Epithelial cell of prostate (primary cell): ENCODE measurements at places on chromosomes 4 and X.

DNA sequence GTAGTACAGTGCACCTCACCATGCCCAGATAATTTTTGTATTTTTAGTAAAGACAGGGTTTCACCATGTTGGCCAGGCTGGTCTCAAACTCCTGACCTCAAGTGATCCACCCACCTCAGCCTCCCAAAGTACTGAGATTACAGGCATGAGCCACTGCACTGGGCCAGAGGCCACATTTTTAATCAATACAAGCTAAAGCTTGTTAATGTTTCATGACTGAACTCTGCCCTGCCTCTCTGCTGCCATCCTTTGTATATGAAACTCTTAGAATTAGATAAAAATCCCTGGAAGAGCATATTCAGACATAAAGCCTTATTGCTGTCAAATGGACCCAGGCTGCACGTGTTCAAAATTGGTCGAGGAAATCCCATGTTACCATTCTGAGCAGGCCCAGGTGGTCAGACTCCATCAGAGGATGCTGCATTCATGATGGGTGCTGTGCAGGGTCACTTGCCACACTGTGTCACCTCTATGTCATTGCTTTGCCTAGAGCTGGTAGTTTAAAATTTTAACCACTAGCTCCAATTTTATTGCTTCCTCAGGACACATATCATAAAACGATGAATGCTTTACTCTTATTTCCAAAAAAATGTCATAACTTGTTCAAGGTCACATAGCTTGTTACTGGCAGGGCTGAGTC lies 45.2 kb downstream of the LNX1 start:
- no peak for DNase-seq

DNA sequence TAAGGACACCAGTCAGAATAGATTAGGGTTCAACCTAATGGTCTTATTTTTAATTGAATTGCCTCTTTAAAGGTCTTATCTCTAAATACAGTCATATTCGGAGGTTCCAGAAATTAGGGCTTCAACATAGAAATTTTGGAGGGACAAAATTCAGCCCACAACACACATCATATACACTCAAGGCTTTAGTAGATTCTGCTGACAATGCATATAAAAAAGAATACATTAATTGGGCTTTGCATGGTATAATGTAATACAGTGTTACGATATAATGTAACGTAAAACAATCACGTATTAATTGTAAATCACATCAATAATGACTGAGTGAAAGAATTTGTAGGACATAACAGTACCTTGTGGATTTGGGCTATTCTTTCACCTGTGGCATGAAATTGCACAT lies 787.8 kb downstream of the STIM2 start:
- no peak for DNase-seq

- DNase-seq, result no peak
These were observed 1.4 kb upstream of the C4orf50 start for GRCh38 chr4:6019316-6020263.

- no peak for DNase-seq
These were observed 28.2 kb upstream of the TCEAL4 start for GRCh38 chrX:103556963-103557612.

DNA sequence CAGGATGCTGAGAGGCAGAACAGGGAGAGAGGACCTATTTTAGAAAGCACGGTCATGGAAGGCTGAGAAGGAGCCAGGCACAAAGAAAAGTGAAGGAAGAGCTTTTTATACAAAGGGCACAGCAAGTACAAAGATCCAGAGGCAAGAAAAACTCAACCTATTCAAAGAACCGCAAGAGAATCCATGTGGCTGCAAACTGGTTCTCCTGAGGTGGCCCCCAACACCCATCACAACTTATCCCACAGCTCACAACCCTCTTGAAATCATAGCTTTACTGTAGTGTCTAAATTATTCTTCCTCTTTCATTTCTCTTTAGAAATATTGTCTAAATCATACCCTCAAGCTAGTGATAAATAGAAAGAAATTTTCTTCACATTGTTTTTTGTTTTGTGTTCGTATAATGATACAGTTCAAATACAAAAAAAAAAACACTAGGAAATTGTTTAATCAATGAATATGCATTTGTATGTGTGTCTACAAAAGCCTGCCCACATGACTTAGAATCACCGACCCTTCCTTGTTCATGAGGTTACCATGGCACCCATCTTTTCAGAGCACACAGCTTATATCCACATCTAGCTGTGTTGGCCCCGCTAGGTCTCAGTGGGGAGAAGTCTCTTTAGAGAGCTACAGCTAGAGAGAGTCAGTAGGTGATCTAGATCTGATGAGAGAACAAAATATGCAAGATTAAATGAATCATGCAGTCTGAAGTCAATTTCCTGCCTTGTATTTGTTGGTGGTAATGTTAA lies 126.9 kb upstream of the DCLK2 start:
- no peak for DNase-seq

DNA sequence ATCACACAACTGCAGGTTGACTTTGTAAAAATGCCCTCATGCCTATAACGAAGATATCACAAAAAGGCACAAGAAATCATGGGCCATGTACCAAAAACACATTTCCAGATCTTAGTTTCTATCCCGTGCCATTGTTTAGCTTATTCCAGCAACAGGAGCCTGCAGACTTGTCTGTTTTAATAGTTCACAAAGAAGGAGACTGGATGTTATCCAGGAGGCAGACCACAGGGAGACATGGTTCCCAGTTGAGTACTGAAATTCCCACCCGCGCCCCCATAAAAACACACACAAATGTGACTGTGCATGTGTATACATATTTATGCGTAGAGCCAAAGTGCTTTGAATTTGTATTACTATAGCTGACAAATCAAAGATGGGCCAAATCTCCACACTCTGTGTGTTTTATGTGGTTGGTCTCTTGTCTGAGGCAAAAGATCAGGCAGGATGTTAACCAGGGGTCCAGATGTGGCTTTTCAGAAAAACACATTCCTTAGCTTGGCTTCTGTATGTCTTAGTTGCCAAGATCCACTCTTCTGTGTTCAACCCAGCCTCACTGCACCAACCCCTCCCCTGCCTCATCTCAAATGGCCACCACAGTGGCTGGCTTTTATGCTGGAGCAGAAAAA lies 469.2 kb upstream of the DIPK2B start:
- DNase-seq, result no peak

- no peak for DNase-seq
These were observed 28.3 kb downstream of the RASL11B start for GRCh38 chr4:52890521-52890791.
